ENCODE measurements at places on chromosomes 2 and 18.

DNA sequence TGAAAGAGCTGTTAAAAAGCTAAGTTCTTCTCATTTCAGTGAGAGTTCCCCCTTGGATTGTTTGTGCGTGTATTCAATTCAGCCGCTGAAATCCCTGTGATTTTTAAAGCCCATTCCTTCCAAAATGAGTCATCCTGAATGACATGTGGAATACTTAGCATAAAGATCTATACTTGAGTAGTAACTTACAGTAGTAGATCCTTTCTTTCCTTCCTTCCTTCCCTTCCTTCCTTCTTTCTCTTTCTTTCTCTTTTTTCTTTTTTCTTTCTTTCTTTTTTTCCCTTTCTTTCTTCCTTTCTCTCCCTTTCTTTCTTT is 18.2 kb upstream of the SOX11 start:
- no peak for DNase-seq

- DNase-seq = no peak
Measured at GRCh38 chr2:218831378-218831990, at the start of gene PRKAG3. Gene PRKAG3 (minus strand): TSS chr2:218831803.

- DNase-seq = no peak
Measured at GRCh38 chr2:42917425-42917927, 125.1 kb upstream of the HAAO start.

DNA sequence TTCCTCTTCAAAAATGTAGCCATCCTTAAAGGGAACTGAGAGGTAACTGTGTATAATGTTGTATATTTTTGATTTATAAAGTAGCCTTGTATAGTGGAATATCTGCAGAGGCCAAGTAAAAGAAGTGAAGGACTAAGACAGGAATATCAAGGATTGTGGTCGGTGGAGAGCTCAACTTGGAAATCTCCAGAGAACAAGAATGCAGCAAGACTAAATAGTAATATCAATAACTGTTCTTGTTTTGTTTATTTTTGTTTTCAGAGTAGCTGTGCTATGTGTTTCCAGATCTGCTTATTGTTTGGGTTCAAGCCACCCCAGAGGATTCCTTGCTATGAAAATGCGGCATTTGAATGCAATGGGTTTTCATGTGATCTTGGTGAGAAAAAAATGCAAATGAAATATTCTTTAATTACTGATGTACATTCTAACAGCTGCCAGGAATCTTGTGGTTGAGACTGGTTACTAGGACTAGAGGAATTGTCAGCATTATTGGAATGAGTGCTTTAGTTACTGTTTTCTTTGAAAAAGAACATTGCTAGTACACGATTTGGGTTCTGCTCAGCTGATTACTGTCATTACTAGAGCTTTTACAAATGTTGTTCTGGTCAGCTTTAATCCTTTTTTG is 25.0 kb downstream of the FASTKD2 start:
- DNase-seq = no peak

Measured in NCI-H1048 (cell line).